Natural killer cell treated with Interleukin-12 subunit alpha and Interleukin-12 subunit beta and Interleukin-15 and Interleukin-18, amount 100 ng/mL, for 72 hours (primary cell): ENCODE measurements at places on chromosomes 5 and 9. TPM values are rescaled to one million over a fixed set of nuclear protein-coding genes. Genes with fewer than 3 reads are reported as not detected.

GRCh38 chr5:543755-544674 lies 19.8 kb upstream of the SLC9A3 start:
- no peaks in the 10 kb centered on the region for H3K36me3 ChIP-seq
- H3K27me3 ChIP-seq = peaks cover 13% of the 10 kb centered on the region
- H3K27ac ChIP-seq = peak overlapping the region; percentile 39
- H3K4me3 ChIP-seq = peak overlapping the region; percentile 53
- peaks cover 4% of the 10 kb centered on the region for H3K4me1 ChIP-seq

RFK gene
- total RNA-seq = 11.9 TPM

GRCh38 chr5:54520438-54520846 lies 2.9 kb downstream of the SNX18 start:
- peaks cover 6% of the 10 kb centered on the region for H3K36me3 ChIP-seq
- H3K27me3 ChIP-seq = no peaks in the 10 kb centered on the region
- H3K4me1 ChIP-seq = peaks cover 54% of the 10 kb centered on the region
- no peak for DNase-seq
- H3K27ac ChIP-seq = peak overlapping the region; percentile 95
- H3K4me3 ChIP-seq = peak overlapping the region; percentile 87

VAV2 gene
- total RNA-seq = 1.9 TPM

DEPDC1B gene
- 14.8 TPM for total RNA-seq

PFDN1 gene
- 49.8 TPM for total RNA-seq

DNA sequence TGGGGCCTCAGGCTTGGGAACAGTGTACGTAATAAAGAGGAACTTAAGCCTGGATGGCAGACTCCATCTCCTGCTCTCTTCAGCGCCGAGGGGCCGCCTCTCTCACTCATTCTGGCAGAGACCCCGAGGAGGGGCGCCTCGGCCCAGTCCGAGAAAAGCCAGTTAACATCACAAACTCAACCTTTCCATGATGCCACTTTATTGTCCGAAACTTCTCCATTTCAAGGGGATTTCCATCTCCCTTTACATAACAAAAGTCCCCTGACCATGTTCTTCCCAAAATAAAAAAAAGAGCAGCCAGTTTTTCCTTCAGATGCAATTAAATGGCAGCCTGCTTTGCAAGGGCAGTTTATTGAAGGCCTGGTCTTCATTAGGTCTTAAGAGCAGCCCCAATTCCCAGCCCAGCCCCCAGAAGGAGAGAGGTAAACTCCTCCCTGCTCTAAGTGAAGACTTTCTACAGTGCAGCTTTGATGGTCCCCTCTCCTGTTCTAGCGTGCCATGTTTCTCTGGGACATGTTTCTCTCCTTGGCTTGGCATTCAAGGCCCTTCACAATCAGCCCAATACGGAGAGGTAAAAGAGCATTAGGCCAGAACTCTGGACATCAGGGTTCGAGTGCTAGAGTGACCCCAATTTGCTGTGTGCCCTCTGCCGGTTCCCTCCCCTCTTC lies 19.5 kb upstream of the RAB14 start:
- peaks cover 12% of the 10 kb centered on the region for H3K4me1 ChIP-seq
- H3K27ac ChIP-seq = no peak overlapping the region
- no peak overlapping the region for H3K4me3 ChIP-seq
- H3K36me3 ChIP-seq = peaks cover 6% of the 10 kb centered on the region

BTNL3 gene
- total RNA-seq = not detected

DNA sequence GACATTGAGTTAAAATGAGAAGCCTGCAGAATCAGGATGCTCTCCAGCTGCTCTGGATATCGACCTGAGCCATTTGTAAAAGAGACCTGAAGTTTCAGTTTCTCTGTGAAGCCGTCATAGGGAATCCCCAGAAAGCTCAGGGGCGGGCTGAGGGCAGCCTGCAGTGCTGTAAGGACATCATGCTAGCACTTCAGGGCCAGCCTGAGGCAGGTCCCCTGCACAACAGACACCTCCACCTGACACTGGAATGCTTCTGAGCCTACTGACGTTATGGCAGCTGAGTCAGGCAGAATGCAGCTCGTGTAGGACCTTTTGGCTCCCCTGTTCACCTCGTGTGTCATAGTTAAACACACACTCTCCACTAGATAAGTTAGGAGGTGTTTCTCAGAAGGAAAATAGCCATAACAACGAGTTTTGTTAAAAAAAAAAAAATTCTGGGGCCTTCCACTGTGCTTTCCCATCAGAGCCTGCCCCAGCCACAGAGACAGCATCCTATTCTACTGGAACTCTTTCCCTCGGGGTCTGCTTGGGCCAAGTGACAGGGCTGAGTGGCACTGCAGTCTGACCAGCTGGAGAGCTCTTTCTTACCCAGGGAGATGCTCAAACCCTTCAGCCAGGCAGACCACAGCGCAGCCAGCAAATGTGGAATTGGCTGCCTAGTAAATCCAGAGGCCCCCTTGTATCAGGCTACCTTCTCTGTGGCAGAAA lies 354.9 kb downstream of the DIRAS2 start:
- peaks cover 20% of the 10 kb centered on the region for H3K27me3 ChIP-seq
- H3K4me3 ChIP-seq = no peak overlapping the region
- no peak overlapping the region for H3K27ac ChIP-seq
- H3K36me3 ChIP-seq = no peaks in the 10 kb centered on the region
- no peaks in the 10 kb centered on the region for H3K4me1 ChIP-seq
